ENCODE measurements at places on chromosomes 1 and 21.
A peak's percentile ranks its signal among the peaks of the same experiment; 100 is the strongest.

- DNase-seq, result no peak
Observed at GRCh38 chr21:25836396-25836795, 101.6 kb downstream of the GABPA start.

DNA sequence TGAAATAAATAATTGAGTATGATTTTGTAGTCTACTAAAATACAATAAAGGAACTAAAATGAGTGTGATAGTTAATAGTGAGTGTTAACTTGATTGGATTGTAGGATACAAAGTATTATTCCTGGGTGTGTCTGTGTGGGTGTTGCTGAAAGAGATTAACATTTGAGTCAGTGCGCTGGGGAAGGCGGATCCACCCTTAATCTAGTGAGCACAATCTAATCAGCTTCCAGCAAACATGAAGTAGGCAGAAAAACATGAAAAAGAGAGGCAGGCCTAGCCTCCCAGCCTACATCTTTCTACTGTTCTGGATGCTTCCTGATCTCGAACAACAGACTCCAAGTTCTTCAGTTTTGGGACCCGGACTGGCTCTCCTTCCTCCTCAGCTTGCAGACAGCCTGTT lies 1716.6 kb downstream of the MRPL39 start:
- DNase-seq, result no peak

GRCh38 chr1:54837002-54837853 lies 36.1 kb upstream of the TTC22 start:
- DNase-seq, result no peak

- no peak for DNase-seq
Observed at GRCh38 chr1:186487163-186487562, 26.2 kb upstream of the PDC start.

DNA sequence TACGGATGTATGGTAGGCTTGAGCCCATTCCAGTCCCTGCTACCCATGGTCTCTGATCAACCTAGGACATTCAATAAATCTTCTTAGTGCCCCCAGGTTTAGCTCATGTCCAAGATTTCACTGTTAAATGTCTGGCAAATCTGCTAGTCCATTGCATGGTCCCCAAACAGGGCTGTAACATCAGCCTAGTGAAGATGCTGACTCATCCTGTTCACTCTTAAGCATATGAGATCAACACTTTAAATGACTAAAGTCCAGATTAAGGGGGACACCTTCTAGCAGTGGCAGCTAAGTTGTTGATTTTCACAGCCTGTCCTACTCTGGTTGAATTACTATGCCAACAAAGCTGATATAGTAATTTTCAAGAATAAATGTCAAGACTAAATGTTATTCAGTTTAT lies 46.5 kb upstream of the NUF2 start:
- DNase-seq, result no peak

GRCh38 chr1:154863315-154864174 lies 6.5 kb downstream of the KCNN3 start:
- DNase-seq, result peak; percentile 16

- no peak for DNase-seq
Observed at GRCh38 chr1:32806910-32807523, 10.1 kb downstream of the YARS1 start.

DNA sequence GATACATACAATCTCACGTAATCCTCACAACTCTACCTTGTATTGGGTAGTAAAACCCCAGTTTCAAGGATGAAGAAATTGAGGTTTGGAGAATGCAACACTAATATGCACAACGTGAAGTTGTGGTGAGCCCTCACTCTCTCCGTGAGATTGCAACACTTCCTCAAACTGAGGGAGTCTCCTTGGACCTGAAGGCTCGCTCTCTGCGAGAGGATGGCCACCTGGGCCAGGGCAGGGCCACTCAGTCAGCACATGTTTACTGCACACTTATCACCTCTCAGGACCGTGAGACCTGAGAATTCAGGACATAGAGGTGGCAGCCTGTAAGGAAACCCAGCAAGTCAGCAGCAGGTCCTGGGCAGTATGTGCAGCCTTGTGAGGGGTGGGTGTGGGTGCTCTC lies 8.7 kb downstream of the SH3BP5L start:
- peak; percentile 48 for DNase-seq

DNA sequence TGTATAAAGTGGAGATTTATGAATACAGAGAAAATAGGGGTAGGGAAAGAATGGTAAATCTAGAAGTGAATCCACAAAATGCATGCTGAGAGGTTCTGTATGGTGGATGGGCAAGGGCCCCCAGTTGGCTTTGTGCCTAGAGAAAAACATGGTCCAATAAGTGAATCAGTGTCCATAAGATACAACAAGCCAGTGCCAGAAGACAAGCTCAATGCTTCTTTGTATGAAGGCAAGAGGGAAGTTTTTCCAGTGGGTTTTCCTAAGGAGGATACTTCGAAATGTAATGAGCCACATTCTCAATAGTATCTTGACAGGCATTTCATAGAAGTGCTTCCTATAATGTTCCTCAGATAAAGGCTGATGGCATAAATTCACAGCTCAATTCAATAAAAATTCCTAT lies 169.4 kb upstream of the HMCN1 start:
- no peak for DNase-seq

Data from inflammatory macrophage treated with lipopolysaccharide for 1 hour (primary cell).